ENCODE measurements at places on chromosomes 7 and 10.

DNA sequence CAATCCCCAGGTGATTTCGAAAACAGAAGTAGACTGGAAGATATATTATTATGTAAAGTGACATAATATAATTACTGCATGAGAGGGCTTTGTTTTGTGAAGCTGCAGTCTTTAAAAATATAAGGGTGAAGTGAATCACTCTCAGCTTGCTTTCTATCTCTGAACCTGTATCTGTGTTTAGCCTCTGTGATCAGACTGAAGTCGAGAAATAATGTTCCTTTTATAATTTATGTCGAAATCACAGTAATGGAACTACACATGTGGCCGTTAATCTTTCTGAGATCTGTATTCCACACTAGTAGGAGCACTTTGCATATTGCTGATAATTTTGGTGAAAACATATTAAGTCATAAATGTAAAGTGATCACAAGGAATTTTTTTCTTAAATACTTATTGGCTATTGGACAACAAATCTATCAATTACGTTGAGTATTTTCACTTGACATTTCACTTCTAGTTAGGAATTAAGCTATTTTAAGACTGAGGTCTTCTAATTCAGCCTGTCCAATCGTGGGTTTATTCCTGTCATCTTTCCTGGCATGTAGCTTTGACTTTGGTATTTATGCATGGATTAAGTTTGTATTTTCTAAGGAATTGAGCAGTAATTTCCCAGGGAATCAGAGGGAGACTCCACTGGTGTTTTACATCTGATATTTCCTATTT, 268.2 kb upstream of the POT1 start:
- DNase-seq = peak; percentile 6

GRCh38 chr7:256981-257646, 32.9 kb upstream of the FOXL3 start:
- DNase-seq = no peak

- DNase-seq = no peak
These were observed 114.0 kb upstream of the PLXDC2 start for GRCh38 chr10:19702215-19702614.

GRCh38 chr7:27842851-27843250, 102.9 kb downstream of the TAX1BP1 start:
- DNase-seq = peak; percentile 71

DNA sequence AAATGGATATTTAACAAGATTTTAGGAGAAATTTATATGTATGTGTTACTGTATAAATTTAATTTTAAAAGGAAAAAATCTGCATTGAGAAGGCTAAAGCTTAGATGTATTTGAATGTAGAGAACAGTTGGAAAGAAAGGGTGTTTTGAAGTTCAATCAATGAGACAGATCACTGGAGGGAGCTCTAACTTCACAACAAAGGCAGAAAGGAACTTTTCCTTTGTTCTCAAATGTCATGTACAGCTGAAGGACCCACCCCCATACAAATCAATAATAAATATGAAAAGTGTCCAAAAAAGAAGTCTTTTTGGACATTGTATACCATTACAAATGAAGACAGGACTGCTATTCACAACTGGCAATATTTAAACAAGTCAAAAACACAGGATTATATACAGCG, 403.4 kb downstream of the DNAJB9 start:
- DNase-seq = peak; percentile 70

DNA sequence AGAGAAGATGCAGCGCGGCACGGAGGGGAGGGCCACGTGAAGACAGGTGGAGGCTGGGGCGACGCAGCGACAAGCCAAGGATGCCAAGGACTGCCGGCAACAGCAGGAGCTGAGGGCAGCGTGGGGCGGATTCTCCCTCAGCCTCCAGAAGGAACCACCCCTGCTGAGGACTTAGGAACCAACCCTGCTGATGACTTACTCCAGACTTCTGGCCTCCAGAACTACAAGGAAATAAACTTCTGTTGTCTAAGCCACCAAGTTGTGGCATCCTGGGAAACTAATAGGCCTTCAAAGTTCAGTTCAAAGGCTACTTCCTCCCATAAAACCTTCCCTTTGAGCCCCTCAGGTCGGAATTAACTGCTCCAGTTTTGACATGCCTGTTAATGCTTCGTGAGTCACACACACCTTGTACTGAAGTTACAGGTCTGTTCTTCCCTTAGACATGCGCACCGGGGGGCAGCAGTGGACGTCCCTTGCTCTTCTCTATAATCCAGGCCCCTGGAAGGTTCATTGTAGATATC, 88.4 kb upstream of the RHEB start:
- DNase-seq = no peak

- DNase-seq = no peak
These were observed 223.1 kb downstream of the FGFR2 start for GRCh38 chr10:121375172-121375571.

GRCh38 chr10:84743483-84743882, 415.1 kb downstream of the CCSER2 start:
- no peak for DNase-seq

DNA sequence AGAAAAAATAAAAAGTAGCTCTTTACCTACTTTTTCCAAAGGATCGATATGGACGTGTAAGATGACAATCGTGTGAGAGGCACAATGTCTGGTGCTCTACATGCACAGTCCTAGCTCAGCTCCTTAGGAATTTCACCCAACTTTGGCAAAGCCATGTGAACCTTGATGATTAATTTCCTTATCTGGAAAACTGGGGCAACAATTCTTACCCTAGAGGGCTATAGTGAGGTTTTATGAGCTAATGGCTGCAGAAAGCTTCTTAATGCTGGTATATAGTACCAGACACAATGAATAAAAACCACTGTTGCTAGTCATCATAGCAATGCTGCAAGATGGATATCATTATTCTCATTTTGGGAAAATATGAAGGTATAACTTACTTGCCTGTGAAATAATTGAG, 202.7 kb downstream of the PARD3 start:
- no peak for DNase-seq

GRCh38 chr10:124632064-124632531, 112.1 kb downstream of the FAM53B start:
- no peak for DNase-seq

GRCh38 chr7:43594020-43594419, 11.1 kb downstream of the STK17A start:
- DNase-seq = no peak

DNA sequence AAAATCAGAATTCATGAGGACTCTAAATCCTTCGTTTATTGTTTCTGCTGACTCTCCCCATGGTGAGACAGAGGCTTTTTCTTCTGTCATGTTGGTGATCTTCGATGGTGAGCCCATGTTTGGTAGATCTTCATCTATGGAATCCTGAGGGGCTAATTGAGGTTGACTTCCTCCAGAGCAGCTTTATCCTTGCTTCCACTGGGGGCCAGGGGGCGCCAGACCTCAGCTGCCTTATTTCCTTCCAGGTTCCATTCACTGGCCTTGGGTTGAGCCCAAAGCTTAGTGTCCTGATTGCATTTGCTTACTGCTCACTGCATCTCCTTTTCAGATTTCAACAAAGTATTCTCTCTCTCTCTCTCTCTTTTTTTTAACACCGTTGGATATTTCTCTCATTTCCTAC, 80.7 kb downstream of the GCC1 start:
- no peak for DNase-seq

GRCh38 chr10:30490289-30491000, 56.5 kb downstream of the MAP3K8 start:
- no peak for DNase-seq

DNA sequence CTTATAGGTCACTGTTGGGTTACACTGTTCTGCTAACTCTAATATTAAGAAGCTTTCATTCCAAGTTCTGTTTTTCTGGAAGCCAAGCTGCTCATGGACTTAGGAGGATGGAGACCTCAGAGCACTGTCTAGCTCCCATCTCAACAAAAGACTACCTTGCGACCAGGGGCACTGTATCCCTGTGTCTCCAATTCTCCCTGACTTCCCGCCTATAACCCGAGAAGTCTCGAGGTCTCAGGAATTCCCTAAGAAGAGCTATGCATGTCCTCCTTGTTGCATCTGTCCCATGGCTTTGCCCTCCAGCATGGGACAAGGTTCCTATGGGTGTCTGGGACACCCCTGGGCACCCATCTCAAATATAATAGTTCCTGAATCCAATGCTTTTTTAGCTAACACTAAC, 31.2 kb downstream of the BTBD16 start:
- DNase-seq = no peak

- no peak for DNase-seq
These were observed 303.0 kb upstream of the C7orf33 start for GRCh38 chr7:148287538-148287937.

All from eye (tissue), 1 donor.